ENCODE measurements at places on chromosomes 13 and 19. TPM values are rescaled to one million over a fixed set of nuclear protein-coding genes. Genes with fewer than 3 reads are reported as not detected.

Gene SLITRK1
- total RNA-seq: not detected

Gene SMIM24
- total RNA-seq: 0.97 TPM

Gene TMED1
- 31.2 TPM for total RNA-seq

Gene KLK2
- total RNA-seq: 0.13 TPM

Gene OR4F17
- total RNA-seq: not detected

Gene FUT6
- not detected for total RNA-seq

Gene EMP3
- 430 TPM for total RNA-seq

Gene NUP58
- 17.2 TPM for total RNA-seq

Gene ZNF726
- 0.46 TPM for total RNA-seq

Gene NEK5
- total RNA-seq: not detected

Gene GARIN5A
- 2.2 TPM for total RNA-seq

Gene USHBP1
- total RNA-seq: not detected

Gene CEACAM7
- 0.10 TPM for total RNA-seq

Gene F7
- total RNA-seq: 0.15 TPM

Gene ADPRHL1
- total RNA-seq: 18.6 TPM

Gene FGF21
- total RNA-seq: not detected

Gene SRRM5
- 0.73 TPM for total RNA-seq
